ENCODE measurements at places on chromosomes 11 and 22. TPM values are rescaled to one million over a fixed set of nuclear protein-coding genes. Genes with fewer than 3 reads are reported as not detected.

TOLLIP gene
- 34.3 TPM for total RNA-seq

DNA sequence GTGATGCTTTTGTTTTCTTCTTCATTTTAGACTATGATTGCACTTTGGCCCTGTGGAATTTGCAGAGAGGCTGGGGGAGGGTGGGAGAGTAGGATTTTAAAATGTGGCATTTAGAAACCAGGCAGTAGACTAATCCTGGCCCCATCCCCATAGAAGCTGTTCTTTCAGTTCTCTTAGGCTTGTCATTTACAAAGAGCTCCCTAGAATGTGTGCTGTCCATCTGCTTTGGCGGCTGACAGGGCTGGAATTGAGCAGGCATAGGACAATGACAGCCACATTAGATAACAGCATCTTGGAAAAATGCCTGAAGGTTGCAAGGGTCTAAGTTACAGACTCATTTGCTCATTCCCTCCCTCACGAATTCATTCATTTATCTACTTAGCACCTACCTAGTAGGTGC lies 9.8 kb downstream of the INSC start:
- DNase-seq, result no peak

DNA sequence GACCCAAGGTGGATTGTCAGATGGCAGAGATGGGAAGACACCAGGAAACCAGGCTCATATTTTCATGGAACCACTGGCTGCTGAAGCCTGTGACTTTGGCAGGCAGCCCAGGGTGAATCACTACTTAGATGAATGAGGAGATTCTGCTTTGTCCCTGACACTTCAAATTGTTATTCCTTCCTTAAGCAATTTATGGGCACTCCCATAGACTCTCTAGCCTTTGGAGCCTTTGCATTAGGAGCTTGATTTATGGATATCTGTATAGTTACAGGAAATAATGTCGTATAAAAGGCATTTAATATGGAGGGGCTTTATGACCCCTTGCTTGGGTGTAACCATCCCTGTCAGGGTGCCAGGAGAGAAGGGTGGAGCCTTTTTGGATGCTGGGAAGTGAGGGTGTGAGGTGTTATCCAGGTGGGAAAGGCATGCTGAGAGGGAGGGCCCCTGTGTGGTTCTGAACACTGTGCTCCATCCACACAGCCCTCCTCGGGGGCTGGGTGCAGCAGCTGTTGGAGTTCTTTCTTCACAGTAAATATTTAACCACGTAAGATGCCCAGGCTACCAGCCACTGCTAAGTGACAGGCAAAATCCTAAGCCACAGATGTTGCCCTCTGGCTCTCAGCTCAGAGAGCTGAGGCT lies 35.3 kb downstream of the IL18 start:
- no peak for DNase-seq

DNA sequence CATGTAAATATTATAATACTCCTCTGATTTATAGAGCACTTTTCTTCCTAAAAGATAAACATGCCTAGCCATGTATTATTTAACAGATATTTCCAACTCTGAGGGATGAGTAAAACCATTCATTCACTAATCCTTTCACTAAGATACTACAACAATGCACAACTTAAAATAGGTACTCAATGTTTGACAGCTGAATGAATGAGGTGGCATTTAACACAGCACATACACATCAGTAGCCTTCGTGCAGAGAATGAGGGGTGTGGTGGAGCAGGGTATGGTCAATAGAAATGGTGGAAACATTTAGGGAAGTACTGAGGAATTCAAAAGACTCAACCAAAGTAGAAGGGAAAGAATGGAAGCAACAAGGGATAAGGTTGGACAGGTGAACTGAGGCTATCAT lies 46.7 kb upstream of the MTNR1B start:
- no peak for DNase-seq
